ENCODE measurements at places on chromosomes 11 and 22.

- no peak for DNase-seq
These were observed 34.2 kb downstream of the MRGPRD start for GRCh38 chr11:68946416-68947090.

- no peak for DNase-seq
These were observed 50.8 kb upstream of the ADORA2A start for GRCh38 chr22:24376586-24376985.

- no peak for DNase-seq
These were observed 110.2 kb upstream of the SESN3 start for GRCh38 chr11:95341221-95341620.

DNA sequence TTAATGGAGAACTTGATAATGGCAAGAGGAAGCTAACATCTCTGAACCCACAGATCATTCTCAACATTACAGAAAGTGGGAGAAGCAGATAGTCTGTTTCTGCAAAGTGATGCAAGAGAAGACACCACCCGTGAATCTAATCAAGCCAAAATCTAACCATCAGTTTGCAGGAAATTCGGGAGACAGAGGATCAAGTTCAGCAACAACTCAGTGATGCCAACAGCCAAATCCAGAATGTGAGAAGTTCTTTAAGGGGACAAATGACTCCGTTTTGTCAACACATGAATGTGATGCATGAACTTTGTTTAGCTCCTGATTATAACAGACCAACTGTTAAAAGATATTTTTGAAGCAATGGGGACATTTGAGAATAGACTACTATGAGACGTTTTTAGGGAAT lies 95.2 kb upstream of the LDLRAD3 start:
- no peak for DNase-seq

GRCh38 chr11:96105944-96106343 lies 182.0 kb upstream of the MTMR2 start:
- no peak for DNase-seq

GRCh38 chr22:12601870-12602779 lies 2925.9 kb upstream of the OR11H1 start:
- no peak for DNase-seq

DNA sequence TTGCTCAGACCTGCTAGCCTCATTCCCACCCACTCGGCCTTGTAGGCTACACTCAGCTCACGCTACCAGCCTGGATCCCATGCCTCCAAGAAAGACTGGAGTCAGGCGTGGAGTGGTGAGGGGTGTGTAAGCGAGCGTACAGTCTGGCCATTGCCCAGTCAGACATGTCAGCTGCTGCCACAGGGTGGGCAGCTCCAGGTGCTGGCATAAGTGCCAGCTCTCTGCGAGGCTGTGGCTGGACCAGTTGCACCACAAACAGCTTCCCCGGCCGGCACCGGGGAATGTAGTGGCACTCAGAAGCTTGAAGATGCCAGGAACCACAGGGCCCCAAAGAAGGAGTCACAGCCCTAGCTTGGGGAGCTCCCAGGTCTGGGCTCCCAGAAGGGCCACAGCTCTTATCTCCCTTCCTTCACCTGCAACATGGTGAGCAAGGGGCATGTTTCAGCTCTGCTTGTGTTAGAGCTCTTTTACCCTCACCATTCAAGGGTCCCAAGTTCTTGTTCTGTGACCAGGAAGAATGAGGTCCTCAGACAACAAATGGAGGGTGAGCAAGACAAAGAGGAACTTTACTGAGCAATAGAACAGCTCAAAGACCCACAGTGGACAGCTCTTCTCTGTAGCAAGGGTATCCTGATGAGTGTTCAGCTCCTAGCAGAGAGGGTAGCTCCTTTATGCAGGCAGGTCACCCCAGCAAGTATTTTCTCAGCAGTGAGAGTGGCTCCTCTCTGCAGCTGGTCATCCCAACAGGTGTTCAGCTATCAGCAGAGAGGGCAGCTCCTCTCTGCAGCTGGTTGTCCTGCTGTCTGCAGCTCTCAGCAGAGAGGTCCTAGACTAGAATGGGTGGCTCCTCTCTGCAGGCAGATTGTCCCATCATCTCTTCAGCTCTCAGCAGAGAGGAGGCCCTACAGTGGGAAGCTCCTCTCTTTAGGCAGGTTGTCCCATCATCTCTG lies 6.0 kb downstream of the SBF2 start:
- no peak for DNase-seq

DNA sequence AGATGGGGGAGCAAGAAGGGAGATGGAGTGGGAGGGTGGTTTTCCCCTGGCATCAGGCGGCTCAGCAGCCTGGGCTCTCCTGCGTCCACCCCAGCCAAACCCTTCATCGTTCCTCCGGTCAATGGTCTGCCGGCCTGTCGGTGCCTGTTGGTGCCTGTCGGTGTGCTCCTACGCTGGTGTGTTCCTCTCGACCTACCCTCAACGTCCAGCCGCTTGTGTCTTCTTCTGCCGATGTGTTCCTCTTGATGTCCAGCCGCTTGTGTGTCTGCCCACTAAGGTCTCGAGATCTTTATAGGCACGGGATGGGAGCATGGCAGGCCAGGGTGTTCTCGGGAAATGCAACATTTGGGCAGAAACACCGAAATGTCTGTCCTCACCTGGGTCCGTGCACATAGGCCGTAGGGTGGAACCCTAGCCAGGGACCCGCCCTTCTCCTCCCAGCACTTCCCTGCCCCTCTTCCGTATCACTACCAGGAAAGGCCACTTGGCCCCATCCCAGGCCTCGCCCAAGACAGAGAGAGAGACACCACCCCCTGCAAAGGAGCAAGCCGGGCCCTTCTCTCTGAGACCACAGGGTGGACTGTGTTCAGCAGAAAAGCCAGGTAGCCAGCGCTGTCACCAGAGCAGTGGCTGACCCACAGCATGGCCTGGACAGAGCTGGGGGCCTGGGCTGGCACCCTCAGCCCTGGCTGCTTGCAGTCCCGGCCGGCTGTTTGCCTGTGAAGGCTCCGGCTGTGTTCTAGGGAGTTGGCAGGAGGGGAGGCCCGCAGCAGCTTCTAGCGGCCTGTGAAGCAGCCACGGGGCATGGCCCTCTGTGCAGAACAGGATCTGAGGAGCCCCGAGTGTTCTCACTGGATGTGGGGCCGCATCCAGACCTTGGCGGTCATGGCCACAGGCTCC lies 61.6 kb upstream of the KCNQ1OT1 start:
- no peak for DNase-seq

GRCh38 chr11:126465573-126466188 lies 110.2 kb downstream of the ST3GAL4 start:
- no peak for DNase-seq

DNA sequence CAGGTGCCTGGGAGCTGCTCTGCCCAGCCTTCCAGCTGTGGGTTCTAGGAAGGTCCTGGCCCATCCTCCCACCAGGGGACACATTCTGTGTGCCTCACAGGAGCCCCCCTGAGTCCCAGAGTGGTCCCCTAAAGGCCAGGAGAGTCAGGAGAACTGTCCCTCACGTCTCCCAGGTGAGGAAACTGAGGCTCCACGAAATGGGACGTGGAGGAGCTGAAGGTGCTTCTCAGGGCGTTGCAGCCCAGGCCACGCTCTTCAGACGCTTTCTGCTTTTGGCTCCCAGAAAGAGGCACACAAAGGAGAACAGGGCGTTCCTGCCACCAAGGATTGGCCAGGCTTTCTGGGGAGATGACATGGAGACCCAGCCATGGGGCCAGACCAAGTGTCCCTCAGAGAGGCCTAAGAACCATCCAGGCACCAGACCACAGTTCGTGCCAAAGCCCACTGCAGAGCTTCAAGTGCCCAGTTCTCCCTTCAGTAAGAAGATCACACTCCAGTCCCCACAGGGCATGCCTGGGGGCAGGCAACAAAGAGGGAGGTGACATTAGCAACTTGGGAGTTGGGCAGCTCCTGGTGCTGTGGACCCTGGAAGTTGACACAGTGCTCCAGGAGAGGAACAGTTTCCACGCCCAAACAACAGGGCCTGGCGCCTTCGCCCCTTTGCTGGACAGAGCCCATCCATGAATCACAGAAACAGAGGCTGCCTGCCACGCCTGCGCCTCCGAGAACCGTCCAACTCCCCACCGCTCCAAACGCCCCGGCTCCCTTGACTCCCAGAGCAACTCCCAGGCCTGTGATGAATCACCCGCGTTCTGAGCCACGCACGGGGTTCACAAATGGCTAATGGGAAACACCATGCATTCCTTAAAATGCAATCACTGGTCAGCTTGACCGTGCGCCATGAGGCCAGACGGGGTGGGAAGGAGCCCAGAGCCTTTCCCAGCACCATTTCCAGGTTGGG lies 589.2 kb downstream of the BRD1 start:
- DNase-seq = no peak

GRCh38 chr11:65279279-65279678 lies 17.5 kb downstream of the POLA2 start:
- no peak for DNase-seq

GRCh38 chr11:5153574-5154431 lies 754 bp downstream of the OR52A1 start:
- no peak for DNase-seq

- peak; percentile 51 for DNase-seq
These were observed at the start of gene RCOR2 for GRCh38 chr11:63916837-63917691. Gene RCOR2 (minus strand): TSS chr11:63917164. CDS start chr11:63916456, 708 bp downstream.

GRCh38 chr11:47179655-47179991 lies 2.9 kb upstream of the ARFGAP2 start:
- peak; percentile 18 for DNase-seq

DNA sequence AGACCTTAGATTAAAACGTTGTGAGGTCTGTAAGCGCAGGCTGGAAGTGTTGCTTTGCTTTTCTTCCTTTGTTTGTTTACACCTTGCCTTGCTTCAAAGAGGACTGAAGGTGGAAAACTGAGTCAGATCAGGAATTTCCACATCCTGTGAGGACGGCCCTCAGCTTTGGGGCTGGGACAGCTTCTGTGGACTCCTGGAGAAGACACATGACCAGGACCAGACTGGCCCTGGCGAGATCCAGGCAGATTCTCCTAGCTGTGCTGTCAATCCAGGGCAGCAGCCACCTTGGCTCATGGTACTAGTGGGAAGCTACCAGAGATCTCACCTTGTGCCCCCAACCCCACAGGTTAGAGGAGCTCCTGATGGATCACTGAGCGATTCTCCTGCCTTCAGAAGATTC lies 1461.9 kb downstream of the TBC1D22A start:
- no peak for DNase-seq

- DNase-seq = no peak
These were observed 26.7 kb downstream of the INSC start for GRCh38 chr11:15141381-15141780.

DNA sequence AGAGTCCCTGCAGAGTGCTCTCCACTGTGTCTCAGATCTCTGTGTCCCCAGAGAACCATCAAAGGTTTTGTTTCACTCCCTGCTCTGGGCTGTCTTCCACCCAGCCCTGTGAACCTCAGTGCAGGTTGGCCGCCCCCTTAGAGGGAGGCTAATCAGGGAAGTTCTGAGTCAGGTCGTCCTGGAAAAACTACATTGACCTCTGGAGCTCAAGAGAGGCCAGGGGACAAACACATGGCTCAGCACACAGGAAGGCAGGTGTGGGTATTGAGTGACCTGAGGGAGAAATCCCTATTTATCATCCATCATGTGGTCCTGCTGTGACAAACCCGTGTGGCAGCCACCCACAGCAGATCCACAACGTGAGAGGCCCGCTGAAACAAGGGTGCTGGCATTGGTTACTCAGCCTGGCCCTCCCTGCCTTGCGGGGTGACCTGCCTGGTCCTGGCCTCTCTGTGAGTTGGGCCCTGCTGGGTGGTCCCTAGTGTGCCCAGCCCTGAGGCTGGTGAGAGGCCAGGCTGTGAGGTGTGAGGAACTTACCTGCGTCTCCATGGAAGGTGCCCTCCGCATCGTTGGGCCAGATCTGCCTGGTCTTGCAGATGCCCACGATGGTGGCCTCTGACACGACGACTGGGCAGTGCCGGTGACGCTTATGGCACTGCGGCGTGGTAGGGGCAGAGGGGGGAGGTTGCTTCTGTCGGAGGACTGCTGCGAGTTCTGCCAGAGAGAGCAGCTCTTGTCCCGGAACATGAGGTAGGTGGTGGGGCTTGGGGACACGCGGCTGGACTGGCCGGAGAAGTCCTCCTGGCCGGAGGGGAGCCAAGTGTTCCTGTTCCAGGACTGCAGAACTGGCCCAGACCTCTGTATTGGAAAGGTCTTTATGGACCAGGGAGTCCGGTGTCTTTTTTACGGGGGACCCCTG lies 669 bp upstream of the BCR start:
- peak; percentile 15 for DNase-seq

DNA sequence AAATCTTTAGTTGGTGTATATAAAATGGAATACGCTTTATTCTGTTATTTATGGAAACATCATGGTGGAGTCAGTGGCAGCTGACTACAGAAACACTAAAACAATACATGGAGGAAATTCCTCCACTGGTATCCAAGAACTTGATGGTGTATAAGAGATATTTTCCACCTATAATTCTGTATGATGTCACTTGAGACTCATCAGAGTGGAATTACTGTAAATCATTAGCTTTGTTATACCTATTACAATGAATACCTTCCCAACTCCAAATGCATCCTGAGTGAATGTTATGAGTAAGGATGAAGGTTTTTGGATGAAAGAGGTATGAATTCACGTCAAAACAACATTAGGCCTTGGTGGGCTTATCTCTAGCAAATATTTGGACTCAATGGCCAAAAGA lies 258.5 kb upstream of the SORL1-AS1 start:
- no peak for DNase-seq

DNA sequence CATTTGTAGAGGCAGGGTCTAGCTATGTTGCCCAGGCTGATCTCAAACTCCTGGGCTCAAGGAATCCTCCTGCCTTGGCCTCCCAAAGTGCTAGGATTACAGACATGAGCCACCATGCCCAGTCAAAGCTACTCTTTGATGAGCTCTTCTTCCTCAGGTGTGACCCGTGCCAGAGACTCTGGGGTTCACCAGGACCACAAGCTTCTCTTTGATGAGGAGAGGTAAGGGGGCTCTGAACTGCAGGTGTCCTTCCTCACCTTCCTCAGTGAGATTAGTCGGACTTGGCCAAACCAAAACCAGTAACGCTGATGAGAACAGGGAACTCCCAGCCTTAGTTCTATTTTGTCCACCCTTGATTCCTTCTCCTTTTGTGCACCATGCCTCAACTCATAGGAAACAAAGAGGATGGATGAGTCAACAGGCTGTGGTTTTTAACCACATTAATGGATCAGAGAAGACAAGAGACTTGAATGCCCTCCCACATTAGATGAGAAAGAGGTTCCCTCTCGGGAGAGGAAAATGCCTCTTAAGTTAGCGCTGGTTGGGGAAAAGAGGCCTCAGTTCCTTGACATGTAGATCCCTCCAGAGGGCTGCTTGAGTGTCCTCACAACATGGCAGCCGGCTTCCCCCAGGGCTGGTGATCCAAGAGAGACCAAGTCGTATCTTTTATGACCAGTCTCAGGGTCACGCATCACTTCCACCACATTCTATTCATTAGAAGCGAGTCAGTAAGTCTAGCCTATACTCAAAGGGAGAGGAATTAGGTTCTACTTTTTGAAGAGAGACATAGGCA lies 25.7 kb upstream of the CTR9 start:
- DNase-seq = no peak

- no peak for DNase-seq
These were observed 34.3 kb upstream of the GAL start for GRCh38 chr11:68649851-68650555.

GRCh38 chr11:63672936-63673539 lies 1.9 kb upstream of the ATL3 start:
- no peak for DNase-seq

DNA sequence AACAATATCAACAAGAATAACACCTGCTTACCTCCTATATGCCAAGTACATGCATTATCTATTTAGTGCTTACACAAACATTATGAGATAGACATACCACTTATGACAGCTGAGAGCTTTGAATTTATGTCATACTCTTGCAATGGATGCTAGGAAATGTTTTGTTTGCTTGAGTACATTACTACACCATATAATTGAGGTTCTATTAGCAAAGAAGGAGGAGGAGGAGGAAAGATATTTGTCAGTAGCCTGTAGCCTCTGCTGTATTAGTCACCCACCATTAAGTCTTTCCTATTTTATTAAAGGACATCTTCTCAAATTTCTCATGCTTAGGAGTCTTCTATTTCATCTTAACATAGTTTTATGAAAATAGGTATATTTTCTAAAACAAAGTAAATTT lies 6.4 kb downstream of the ANO5 start:
- DNase-seq = no peak
